ENCODE measurements at places on chromosomes 7 and 10.

DNA sequence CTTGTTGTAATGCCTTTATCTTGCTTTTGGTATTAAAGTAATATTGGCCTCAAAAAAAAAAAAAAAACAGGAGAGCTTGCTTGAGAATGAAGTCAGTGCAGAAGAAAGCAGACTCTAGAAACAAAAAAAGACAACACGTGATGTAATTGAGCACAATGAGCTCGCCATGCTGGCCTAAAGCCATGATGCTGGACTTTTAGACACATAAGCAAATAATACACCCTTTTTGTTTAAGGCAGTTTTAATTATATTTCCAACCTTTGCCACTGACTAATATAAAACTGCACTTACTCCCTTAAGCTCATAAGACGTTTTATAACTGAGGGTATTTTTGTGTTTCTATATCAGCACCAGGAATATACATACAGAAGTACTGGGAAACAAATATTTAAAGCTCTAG is 798.3 kb downstream of the KCNMA1 start:
- no peak for ATAC-seq

DNA sequence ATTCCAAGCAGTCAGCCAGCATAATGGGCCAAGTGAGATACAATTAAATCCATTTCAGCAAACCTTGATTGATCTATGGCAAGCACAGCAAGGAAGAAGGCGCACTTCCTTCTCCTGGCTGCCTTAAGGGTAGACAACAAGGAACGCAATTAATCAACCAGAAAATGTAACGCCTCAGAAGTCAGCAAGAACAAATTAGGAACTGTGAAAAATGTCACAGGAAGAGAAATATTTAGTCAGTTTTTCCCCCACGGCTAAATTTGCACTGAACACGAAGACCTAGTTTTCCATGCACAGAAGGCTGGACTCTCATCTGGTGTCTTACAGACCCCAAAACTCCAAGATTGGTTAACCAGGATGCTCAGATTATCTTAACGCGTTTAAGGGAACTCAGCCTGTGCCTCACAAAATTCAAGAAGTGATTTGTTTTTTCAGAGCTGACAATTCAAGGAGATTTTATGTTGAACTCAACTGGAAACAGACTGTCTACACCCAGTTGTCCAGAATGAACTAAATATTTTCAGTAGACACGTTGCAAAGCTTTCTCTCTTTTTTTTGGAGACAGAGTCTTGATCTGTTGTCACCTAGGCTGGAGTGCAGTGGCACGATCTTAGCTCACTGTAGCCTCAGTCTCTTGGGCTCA is 14.2 kb downstream of the SNX8 start:
- peak; percentile 18 for ATAC-seq

- no peak for ATAC-seq
Measured at GRCh38 chr7:3196629-3197400, 104.2 kb upstream of the SDK1 start.

DNA sequence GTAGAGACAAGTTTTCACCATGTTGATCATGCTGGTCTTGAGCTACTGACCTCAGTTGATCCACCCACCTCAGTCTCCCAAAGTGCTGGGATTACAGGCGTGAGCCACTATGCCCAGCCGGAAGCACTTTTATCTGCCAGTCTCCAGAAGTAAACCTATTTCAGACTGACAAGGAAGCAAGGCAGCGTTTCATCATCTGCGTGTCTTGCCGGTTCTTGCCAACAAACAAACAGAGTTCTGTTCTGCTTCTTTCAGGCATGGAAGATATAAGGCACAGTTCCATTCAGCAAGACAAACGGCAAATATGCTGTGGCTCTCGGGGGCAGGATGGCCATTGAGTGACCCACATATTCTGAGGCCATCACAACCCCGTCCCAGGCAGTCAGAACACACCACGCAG is 15.5 kb upstream of the LARP4B start:
- no peak for ATAC-seq

DNA sequence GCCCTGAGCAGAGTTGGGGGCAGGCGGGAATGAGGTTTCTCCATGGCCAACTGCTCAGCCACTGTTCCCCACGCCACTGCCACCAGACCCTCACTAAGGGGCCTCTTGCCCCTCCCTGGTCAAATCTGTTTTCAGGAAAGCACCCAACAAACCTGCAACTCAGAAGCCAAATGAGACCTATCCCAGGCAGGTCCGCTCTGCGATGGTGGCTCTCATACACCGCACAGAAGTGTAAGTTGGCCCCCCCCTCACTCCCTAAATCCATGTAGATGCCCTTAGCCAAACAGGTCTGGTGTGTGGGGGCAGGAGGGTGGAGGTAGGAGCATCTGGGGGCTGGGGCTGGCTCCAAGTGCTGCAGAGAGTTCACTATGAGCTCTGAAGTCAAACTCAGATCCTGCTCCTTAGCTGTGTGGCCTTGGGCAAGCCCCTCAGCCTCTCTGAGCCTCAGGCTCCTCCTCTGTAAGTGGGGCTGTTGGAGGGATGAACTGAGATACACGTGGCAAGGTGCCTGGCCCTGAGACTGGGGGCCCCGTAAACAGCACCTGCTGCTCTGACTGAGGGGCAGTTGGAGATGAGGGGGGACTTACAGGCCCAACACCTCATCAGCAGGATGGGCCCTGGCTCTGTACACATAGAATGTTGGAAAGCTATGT is 1.1 kb downstream of the MMRN2 start:
- ATAC-seq, result no peak
